ENCODE measurements at places on chromosomes 7 and 10.

DNA sequence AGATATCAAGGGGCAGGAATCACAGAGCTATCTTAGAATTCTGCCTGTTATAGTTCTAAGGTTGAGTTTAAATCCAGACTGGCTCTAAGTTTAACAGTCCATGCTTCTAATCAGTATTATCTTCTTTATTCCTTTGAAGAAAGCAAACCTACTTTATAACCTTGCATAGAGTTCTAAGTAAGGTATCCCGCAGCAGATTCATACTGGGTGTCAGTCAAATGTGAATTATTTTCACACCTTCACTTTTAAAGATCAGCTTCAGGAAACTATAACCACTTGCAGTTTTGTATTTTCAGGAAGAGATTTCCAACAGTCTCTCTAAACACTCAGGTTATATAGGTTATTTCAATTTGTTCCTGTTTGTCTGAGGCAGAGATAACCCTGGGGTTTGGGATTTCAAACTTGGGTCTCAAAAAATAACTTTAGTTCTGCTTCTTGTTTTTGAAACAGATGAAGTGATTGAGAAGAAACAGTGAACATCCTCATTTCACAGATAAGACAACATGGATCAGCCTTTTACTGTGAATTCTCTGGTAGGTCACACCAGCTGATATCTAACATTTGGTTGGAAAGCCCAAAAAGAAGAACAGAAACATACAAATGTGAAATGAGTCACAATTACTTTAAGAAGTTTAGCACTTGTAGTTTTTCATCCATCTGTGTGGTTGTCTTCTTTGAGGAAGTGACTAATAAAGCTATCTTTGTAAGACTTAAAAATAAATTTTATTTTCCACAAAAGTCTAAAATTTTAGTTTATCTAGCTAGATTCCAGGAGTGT is 21.4 kb downstream of the STAMBPL1 start:
- DNase-seq: no peak

- no peak for DNase-seq
Measured at GRCh38 chr7:140003913-140004382, 58.8 kb downstream of the PARP12 start.

DNA sequence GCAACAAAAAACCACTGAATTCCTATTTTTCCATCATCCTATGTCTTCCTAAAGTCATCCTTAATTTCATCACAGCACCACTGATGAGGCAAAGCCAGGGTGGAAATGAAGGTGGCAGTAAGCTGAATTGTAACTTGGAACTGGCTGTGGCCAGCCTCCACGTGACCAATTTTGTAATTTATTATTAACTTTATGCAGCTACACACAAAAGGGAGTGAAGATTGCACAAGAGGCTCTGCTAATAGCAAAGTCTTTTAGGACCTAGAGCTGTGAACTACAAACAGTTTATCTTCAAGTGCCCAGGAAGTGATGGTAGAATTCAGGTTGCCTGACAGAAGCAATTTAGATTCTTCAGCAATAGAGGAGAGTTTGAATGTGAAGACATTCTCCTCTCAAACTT is 176.4 kb downstream of the CCDC71L start:
- no peak for DNase-seq

DNA sequence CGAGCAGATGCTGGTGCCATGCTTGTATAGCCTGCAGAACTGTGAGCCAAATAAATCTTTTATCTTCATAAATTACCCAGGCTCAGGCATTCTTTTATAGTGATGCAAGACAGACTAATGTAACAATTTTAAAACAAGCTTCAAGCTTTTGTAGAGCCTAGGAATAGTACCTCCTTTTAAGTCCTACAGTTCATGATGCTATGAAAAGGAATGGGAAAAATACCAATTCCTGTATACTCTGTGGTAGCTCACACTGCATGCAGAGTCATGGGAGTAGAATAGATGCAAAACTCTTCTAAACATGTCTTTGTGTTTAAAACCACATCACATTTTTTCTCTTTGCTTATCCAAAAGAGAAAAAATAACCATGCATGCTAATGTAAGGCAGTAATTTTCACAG is 66.6 kb upstream of the WNT16 start:
- no peak for DNase-seq

- DNase-seq: no peak
Measured at GRCh38 chr10:57716884-57717283, 550.8 kb downstream of the IPMK start.

GRCh38 chr10:42482411-42482810 is 156.0 kb downstream of the ZNF33B start:
- DNase-seq: no peak

DNA sequence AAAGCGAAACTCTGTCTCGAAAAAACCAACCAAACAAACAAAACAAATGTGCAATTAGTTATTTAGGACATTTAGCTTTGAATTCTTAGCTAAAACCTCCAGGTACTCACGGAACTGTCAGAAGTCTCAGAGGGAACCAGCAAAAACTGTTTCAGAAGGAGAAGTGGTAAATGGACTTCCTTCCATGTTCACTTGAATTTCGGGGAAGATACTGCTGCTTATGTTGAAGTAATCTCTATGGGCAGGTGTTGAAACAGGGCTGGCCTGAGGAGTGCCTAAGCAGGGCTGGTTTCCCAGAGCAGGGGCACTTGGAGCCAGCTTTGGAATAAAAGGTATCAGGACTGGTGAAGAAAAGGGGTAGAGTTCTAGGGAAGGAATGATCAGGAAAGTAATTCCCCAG is 2.4 kb upstream of the EXOC6 start:
- no peak for DNase-seq

DNA sequence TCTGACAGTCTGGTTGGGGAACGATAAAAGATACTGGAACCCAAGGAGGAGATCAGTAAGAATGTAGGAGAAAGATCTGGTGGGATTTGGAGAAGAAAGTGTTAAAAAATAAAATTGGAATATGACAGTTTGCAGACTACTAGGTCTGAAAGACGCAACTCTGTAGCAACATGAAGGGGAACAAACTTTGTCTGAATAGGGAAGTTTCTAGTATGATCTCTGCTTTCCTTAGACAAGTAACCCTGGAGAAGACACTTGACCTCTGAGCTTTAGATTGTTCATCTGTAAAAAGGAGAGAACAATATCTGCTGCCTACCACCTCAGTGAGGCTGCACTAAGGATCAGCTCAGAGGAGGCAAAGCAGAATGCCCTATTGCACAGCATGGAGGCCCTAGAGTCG is 3.0 kb upstream of the PRSS1 start:
- no peak for DNase-seq

DNA sequence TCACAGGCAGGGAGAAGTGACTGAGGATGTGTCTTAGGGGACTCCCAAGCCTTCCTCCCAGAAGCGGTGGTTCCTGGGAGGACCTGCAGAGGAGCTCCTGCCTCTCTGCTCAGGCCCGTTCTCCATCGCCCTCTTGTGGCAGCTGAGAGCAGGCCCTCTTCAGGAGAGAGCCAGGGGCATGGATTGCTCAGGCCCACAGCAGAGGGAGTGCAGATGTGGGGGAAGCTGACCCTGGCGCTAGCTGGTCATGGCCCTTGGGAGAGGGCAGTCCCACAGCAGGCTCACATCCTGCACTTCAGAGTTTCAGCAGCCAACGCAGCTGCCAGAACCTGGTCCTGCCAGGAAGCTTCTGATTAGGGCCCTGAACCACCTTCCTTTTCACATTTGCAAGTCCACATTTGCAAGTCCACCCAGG is 94.8 kb upstream of the TARP start:
- DNase-seq: no peak

DNA sequence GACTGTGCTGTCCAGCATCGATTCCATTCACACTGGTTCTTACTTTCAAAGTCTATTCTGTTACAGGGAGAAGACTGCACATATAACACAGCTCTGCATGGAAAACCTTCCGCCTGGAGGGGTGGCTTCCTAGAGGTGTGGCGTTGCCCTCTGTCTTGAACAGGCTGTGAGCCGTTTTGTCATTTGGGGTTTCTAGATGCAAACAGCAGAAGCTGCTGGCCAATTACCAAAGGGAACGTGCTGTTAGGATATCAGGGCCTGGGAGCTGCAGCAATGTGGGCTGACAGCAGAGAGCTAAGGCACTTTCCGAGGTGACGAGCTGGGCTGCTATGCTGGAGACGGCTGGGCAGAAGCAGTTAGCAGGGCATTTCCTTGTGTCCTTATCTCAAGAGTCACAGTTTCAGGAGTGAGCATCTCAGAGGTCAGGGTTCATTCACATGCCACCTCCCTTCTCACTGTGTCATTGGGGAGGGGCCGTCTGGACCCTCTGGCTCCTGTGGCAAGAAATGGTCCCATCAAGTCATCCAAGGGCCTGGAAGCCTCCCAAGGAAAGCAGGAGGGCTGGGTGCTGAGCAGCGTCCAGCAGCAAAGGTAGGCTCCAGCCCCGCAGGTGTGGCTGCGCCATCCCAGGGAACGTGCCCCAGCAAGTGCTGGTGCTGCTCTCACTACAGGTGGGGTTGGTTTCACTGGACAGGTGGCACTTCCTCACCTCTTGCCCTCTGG is 106.5 kb downstream of the WDR37 start:
- DNase-seq: no peak

DNA sequence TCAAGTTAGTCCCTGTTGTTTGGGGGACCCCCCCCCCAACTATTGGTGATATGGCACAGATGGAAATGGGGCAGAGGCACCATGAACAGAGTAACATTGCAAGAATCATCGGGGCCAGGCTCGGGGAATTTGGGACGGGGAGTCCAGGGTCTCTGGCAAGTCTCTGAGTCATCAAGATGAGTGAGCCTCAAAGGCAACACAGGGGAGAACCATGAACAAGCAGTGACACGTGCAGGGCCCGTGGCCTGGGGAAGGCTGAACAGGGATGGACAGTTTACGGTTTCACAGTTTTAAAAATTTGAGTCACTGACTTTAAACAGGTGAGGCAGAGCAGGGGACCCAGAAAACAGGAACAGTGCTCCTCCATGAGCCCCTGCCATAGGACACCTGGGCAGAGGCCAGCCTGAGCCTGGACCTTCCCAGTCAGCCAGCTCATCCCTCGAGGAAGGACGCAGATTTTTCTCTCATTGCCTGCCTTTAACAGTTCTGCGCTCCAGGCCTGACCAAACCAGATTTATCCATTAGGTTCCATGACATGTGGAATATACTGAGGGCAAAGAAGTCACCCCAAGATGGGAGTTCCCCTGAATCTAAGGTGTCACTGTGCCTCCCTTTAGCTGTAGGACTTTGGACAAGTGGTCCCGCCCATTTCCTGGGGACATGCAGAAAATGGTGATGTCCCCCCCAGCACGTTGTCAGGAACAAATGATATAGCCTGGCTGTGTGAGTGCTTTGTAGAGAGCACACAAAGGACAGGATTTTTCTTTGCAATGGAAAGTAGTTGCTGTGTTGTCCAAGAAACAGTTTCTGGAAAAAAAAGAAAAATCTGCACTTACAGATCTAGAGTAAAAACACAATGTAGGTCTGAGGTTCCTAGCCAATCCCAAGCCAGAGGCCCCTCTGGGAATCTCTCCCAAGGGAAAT is 23.8 kb downstream of the CHST15 start:
- DNase-seq: no peak

Measured in hypothalamus (tissue), 51 donors.